ENCODE measurements at places on chromosomes 2 and 18. TPM values are rescaled to one million over a fixed set of nuclear protein-coding genes. Genes with fewer than 3 reads are reported as not detected.

DNA sequence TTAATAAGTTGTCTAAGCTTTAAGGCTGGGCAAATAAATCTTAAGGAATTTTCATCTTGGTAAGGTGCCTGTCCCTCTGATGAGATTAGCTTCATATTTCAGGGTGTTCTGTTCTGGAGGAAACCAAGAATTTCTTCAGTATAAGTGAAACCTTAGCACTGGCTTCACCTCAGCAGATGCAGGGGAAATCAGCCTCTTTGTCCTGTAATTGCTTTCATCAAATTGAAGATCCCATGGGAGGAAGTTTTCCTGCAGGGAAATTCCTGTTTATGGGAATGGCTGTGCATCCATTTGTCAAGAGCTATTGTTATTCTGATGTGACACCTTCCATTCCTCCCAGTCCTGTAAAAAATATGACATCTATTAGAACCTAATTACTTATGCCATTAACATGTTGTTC, 174.5 kb downstream of the PTPRM start:
- no peaks in the 10 kb centered on the region for H3K27me3 ChIP-seq
- no peaks in the 10 kb centered on the region for H3K36me3 ChIP-seq
- DNase-seq = no peak
- peaks cover 9% of the 10 kb centered on the region for H3K4me1 ChIP-seq

- H3K4me1 ChIP-seq = no peaks in the 10 kb centered on the region
- no peaks in the 10 kb centered on the region for H3K27me3 ChIP-seq
- no peak overlapping the region for H3K4me3 ChIP-seq
Observed at GRCh38 chr2:26412091-26412673, 10.5 kb downstream of the DRC1 start.

- no peak overlapping the region for H3K27ac ChIP-seq
- no peaks in the 10 kb centered on the region for H3K36me3 ChIP-seq
- H3K27me3 ChIP-seq = no peaks in the 10 kb centered on the region
- 0 out of 2 replicates have a peak, but pooled peaks cover 7% of the 10 kb centered on the region for H3K4me1 ChIP-seq
- DNase-seq = peak; percentile 38
- H3K4me3 ChIP-seq = no peak overlapping the region
Observed at GRCh38 chr18:191725-192124, 33.4 kb downstream of the USP14 start.

Gene EHD3
- total RNA-seq = 31.7 TPM

- no peaks in the 10 kb centered on the region for H3K36me3 ChIP-seq
- H3K27ac ChIP-seq = no peak overlapping the region
- peaks cover 23% of the 10 kb centered on the region for H3K4me1 ChIP-seq
- H3K27me3 ChIP-seq = no peaks in the 10 kb centered on the region
- no peak for DNase-seq
Observed at GRCh38 chr18:58195278-58195765, 151.3 kb downstream of the NEDD4L start.

DNA sequence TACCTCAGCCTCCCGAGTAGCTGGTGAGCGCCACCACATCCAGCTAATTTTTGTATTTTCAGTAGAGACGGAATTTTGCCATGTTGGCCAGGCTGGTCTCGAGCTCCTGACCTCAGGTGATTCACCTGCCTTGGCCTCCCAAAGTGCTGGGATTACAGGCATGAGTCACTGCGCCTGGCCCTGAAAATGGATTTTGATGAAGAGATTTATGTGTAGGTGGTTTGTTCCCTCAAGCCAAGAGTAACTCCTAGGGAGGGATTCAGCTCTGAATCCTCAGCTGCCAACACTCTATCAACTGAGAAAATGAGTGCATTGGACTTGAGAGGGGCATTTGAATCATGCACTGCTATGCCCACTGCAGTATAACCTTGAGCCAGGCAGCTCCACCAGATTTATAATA, 17.5 kb upstream of the LIPG start:
- H3K4me1 ChIP-seq = peaks cover 13% of the 10 kb centered on the region
- no peak overlapping the region for H3K27ac ChIP-seq

GRCh38 chr2:17171446-17172049, 346.7 kb downstream of the RAD51AP2 start:
- no peak overlapping the region for H3K27ac ChIP-seq
- no peaks in the 10 kb centered on the region for H3K36me3 ChIP-seq

DNA sequence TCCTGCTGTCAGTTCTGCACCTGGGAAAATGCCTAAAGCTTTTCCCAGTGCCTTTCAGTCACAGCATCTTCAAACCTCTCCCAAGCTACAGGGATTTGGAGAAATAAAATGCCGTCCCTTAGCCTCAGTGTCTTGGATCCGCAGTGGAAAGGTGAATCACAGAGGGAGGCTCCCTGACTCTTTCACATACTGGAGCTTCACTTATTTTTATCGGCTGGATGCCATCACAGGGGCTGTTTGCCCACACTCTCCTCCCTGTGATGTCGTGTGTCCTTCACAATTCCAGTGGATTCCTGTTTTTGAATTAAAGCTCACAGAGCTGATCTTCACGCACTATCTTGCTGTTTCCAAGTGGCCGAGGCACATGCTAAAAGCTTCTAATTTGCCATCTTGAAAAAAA, 1303.1 kb upstream of the DDX18 start:
- no peak overlapping the region for H3K27ac ChIP-seq
- no peaks in the 10 kb centered on the region for H3K36me3 ChIP-seq
- H3K4me3 ChIP-seq = no peak overlapping the region

Gene TMEM131
- total RNA-seq = 41.5 TPM

- no peak for DNase-seq
- no peaks in the 10 kb centered on the region for H3K27me3 ChIP-seq
- H3K4me3 ChIP-seq = no peak overlapping the region
- H3K27ac ChIP-seq = no peak overlapping the region
- no peaks in the 10 kb centered on the region for H3K4me1 ChIP-seq
Observed at GRCh38 chr2:233164967-233165366, 86.5 kb upstream of the ATG16L1 start.

Gene UGT1A1
- not detected for total RNA-seq

DNA sequence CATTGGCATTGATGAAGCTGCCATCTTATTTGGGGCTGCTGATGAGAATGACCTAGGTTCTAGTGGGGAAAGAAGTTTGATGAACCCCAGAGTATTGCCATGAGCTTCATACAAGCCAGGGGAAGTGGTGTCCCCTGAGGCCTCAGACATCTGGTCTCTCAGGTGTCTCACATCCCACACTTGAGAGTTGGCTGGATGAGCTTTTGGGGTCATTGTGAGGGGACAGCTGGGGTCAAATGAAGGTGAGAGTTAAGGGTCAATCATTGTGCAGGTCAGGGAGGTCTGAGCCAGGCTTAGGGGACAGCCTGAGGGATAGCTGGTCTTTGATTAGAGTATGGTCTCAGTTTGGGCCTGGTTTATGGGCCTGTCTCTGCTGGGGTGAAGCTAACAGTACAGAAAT, 336.5 kb downstream of the CYP26B1 start:
- no peaks in the 10 kb centered on the region for H3K27me3 ChIP-seq
- H3K27ac ChIP-seq = no peak overlapping the region

DNA sequence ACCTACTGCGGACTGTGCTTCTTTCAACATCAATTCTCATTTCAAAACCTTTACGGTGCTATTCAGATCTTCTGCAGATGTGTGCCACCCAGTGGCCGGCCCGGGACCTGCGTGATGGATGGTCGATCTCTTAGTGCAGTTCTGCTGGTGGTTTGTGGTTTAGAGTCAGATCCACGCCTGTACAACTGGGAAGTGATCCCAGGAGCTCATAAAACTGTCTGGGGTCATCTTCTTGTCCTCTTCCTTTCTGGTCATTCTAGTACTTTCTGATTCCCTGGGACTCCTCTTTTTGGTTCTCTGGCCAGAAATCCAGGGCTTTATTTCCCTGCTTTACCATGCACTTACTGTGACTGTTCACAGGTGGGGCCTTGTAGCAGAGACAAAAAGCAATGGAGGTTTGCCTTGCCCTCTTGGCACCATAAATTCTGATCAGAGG, 15.8 kb upstream of the SELENOI start:
- H3K4me1 ChIP-seq = peaks cover 11% of the 10 kb centered on the region
- H3K4me3 ChIP-seq = no peak overlapping the region
- H3K27ac ChIP-seq = no peak overlapping the region

GRCh38 chr2:96111257-96111640, 5.1 kb downstream of the ADRA2B start:
- H3K27ac ChIP-seq = no peak overlapping the region
- no peak overlapping the region for H3K4me3 ChIP-seq
- H3K4me1 ChIP-seq = no peaks in the 10 kb centered on the region
- DNase-seq = no peak
- no peaks in the 10 kb centered on the region for H3K36me3 ChIP-seq

- no peaks in the 10 kb centered on the region for H3K27me3 ChIP-seq
- no peak overlapping the region for H3K27ac ChIP-seq
- no peaks in the 10 kb centered on the region for H3K4me1 ChIP-seq
- no peak for DNase-seq
- H3K36me3 ChIP-seq = no peaks in the 10 kb centered on the region
Observed at GRCh38 chr2:72990695-72991438, 73.5 kb downstream of the EMX1 start.

GRCh38 chr2:225431105-225431863, 31.8 kb downstream of the NYAP2 start:
- H3K27ac ChIP-seq = no peak overlapping the region
- H3K27me3 ChIP-seq = no peaks in the 10 kb centered on the region
- no peaks in the 10 kb centered on the region for H3K36me3 ChIP-seq
- H3K4me3 ChIP-seq = no peak overlapping the region
- DNase-seq = no peak
- H3K4me1 ChIP-seq = no peaks in the 10 kb centered on the region

DNA sequence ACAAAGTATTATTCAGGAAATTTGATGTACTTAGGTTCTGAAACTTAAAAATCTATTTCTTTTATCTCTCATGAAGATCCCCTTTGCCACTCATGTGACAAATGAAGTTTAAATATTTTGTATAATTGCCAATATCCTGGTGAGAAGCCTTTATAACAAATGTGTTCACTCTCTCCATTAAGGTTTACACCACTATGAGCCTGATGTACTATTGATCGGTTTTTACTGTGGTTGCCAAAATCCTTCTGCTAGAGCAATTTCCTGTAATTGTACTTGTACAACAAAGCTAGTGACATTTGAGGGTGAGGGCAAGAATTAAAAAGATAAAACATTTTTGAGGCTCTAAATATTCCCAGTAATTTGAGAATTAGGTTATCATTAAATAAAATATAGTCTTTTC, 222.3 kb upstream of the CDH19 start:
- no peaks in the 10 kb centered on the region for H3K27me3 ChIP-seq
- H3K27ac ChIP-seq = no peak overlapping the region
- no peak overlapping the region for H3K4me3 ChIP-seq
- H3K4me1 ChIP-seq = no peaks in the 10 kb centered on the region

GRCh38 chr2:119533560-119533959, 9.3 kb upstream of the SCTR start:
- H3K27ac ChIP-seq = no peak overlapping the region
- H3K4me3 ChIP-seq = no peak overlapping the region
- peaks cover 28% of the 10 kb centered on the region for H3K27me3 ChIP-seq

Gene NEB
- total RNA-seq = 1.3 TPM

GRCh38 chr2:179579800-179580199, 281.6 kb downstream of the ZNF385B start:
- H3K27ac ChIP-seq = no peak overlapping the region
- H3K27me3 ChIP-seq = no peaks in the 10 kb centered on the region
- H3K4me1 ChIP-seq = no peaks in the 10 kb centered on the region
- no peaks in the 10 kb centered on the region for H3K36me3 ChIP-seq
- no peak overlapping the region for H3K4me3 ChIP-seq
- no peak for DNase-seq

GRCh38 chr2:73970141-73970803, 14.4 kb upstream of the TET3 start:
- no peak overlapping the region for H3K27ac ChIP-seq
- H3K4me1 ChIP-seq = peaks cover 11% of the 10 kb centered on the region
- no peak for DNase-seq
- H3K27me3 ChIP-seq = no peaks in the 10 kb centered on the region
- no peaks in the 10 kb centered on the region for H3K36me3 ChIP-seq
- H3K4me3 ChIP-seq = no peak overlapping the region

Gene HS1BP3
- 10.5 TPM for total RNA-seq

Gene SLC23A3
- total RNA-seq = 1.2 TPM

DNA sequence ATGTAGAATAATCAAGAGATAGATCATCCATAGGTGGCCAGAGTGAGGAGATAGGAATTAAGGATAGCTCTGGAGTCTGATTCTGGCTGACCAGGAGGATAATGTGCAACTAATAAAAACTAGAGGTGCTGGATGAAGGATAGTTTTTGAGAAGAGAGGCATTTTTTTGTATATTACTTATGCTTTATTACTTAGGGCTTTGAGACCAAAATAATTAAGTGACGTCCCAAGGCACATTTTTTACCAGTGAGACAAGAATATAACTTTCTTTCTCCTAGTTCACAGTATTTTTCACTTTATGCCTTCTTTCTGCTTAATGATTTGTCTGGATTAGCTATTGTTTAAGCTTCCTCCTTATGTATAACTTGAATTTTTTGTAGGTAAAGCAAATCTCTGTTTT, 756.6 kb downstream of the TSN start:
- no peaks in the 10 kb centered on the region for H3K4me1 ChIP-seq
- H3K27ac ChIP-seq = no peak overlapping the region
- H3K27me3 ChIP-seq = no peaks in the 10 kb centered on the region
- no peaks in the 10 kb centered on the region for H3K36me3 ChIP-seq

DNA sequence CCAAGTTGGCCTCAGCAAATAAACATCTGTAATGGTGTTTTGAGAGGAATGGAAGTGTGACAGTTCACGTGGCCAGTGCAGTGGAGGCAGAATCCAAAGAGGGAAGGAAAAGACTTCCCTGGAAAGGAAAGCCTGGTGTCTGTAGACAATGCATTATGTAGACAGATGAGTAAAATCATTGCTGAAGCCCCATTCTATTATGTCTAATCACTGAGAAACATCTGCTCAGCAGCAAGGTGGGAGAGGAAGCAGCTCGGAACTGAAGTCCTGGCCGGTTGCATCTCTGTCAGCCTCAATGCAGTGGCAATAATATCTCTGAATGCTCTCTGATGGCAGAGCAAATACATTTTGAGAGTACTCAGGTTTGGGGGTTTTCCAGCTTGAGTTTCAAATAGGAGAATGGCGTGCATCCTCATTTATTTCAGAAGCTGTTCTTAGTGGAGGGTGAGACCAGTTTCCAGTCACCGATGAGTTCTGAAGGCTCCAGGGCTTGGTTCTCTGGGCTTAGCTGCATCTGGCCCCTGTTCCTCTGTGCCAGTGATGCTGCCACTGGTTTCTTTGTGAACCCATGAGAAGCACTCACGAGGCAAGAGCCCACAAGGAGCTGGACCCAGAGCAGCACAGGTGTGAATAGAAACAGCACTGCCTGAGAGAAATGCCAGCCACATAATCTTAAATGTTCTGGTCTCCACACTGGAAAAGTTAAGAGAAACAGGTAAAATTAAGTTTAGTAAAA, 63.3 kb downstream of the RPIA start:
- DNase-seq = no peak
- H3K36me3 ChIP-seq = 0 out of 2 replicates have a peak, but pooled peaks cover 6% of the 10 kb centered on the region
- H3K27ac ChIP-seq = no peak overlapping the region
- no peaks in the 10 kb centered on the region for H3K27me3 ChIP-seq

Measured in GM23248 (cell line).